Sciatic nerve (tissue), 2 donors: ENCODE measurements at places on chromosomes 5 and 9.

- DNase-seq = no peak
Observed at GRCh38 chr5:74143721-74144330, 496.7 kb downstream of the ENC1 start.

DNA sequence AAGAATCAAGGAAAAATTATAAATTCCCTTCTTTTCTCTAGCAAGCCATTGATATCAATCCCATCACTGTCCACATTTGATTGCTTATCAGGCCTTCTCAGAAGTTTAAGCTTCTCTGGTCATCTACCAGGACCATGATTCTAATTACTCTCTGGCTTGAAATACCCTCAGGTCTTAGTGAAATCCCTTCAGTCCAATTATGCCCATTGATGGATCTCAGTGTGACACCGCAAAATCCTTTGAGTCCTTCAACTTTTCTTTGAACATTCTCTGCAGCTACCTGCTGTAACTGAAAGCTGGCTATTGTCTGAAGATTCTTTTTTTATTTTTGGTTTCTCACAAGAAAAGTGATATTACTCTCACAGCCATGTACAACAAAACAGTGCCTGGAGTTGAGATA lies 3.0 kb upstream of the CDH9 start:
- DNase-seq = no peak

GRCh38 chr5:72619251-72619650 lies 112.0 kb upstream of the ZNF366 start:
- no peak for DNase-seq

DNA sequence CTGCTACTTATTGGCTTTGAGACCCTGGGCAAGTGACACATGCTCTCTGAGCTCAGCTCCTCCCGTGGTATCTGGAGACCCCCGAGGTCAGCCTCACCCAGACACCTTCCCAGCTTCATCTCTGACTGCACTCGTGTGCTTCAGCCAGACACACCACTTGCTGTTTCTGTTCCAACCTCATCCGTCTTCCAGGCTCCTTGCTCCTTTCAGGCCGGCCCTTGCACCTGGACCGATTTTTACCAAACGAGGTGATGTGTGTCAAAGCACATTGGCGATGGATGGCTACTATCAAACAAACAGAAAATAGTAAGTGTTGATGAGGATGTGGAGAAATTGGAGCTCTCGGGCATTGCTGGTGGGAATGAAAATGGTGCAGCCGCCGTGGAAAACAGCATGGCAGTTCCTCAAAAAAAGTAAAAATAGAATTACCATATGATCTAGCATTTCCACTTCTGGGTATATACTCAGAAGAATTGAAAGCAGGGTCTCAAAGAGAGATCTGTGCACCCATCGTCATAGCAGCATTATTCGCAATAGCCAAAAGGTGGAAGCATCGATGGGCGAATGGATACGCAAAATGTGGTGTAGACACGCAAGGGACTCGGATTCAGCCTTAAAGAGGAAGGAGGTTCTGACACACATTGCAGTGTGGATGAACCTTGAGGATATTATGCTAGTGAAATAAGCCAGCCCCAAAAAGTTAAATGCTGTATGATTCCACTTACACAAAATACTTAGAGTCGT lies 96.1 kb upstream of the IER5L start:
- DNase-seq = peak; percentile 45
